Posterior cingulate gyrus (tissue), 11 donors: ENCODE measurements at places on chromosomes 3 and 15.

GRCh38 chr3:143831994-143832393 is 16.3 kb downstream of the SLC9A9 start:
- no peak for DNase-seq

- DNase-seq, result no peak
Measured at GRCh38 chr3:164060923-164061322, 1017.4 kb downstream of the SI start.

- no peak for DNase-seq
Measured at GRCh38 chr3:52036222-52036694, 20.1 kb downstream of the DUSP7 start.

GRCh38 chr3:57383838-57384237 is 91.4 kb upstream of the ASB14 start:
- DNase-seq, result no peak

- DNase-seq, result no peak
Measured at GRCh38 chr3:144096016-144096415, 124.4 kb downstream of the DIPK2A start.

DNA sequence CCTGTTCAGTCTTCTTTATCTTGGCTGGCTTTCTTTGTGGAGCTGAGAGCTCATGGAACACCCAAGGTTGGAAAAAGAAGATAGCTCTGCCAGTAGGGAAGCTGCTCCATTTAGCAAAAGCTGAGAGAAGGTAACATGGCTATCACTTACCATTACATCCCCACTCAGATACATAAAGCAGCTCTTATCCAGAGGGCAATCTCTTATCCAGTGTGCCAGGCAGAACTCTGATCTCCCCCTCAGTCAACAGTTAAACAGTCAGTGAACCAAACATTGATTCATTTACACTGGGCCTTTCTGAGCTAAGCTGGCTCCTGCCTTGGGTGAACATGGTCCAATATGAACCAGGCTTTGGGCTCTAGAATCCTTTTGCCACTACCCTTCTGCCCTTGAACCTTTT is 624.2 kb downstream of the NTRK3 start:
- DNase-seq, result no peak

DNA sequence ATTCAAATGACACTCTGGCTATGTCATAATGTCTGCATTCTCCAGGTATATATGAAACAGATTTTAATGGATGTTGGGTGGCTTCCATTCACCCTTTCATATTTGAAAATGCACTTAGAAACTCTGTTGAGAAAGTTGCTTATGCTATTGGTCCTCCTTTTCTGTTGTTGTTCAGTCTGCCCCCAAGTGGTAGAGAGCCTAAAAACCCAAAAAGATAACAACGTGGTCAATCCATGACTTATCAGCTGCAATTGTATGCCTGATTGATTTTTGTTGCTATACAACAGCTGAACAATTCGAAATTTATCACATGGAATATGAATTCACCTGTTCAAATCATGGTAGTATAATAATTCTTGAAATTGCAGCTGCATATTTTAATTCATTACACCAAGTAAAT is 279.8 kb downstream of the ROBO2 start:
- no peak for DNase-seq
